ENCODE measurements at places on chromosomes 13 and 19.

DNA sequence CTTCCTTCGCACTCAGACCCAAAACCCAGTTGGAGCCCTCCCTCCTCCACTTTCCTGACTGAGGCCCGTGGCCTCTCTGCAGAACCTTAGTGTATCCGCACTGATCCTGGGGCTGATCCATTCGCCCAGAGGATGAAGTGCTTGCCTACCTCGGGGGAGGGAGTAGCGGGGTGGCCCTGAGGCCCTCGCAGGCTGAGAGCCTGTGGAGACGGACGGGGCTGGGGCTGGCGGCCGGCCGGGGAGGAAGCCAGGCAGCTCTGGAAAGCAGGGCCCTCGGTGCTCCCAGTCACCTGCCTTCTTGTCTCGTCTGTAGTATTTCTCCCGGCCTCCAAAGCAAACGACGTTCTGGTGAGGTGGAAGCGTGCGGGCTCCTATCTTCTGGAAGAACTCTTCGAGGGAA lies 1.3 kb downstream of the PROZ start:
- no peak for DNase-seq

DNA sequence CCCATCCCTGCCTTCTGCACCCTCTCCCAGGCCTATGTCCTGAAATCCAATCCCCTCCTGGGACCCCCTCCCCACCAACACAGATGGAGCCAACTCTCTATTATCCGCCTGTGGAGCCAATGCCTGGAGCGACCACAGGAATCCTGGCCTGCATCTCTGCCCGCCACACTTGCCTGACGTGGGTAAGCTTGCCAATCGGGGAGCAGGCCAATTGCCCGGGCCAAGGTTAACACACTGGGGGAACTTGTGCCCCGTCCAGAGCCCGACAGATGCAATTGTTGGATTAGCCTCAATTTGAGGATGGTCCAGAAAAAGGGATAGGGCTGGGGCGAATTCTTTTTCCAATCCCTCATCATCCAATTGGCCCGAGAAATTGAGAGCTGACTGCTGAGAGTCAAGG lies 5.9 kb downstream of the WIZ start:
- DNase-seq: no peak

GRCh38 chr13:98839856-98840769 lies 87.6 kb upstream of the SLC15A1 start:
- peak; percentile 52 for DNase-seq

DNA sequence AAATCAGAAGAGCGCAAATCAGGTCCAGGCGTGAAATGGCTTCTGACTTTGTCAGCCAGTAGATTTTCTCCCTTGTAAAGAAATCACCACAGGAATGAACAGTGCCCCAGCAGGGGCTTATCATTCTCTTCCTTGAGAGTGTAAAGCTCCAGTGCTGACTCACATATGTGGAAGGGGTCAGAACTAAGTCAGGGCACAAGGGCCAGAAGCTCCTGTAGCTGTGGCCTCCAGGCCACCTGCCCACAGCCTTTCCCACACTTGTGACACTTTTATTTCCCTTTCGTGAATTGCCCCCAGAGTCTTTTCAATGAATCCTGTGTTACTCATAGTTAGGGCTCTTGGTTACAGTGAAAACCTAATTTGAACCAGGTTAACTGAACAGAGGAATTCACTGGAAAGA lies 99.6 kb downstream of the SUCLA2 start:
- DNase-seq: no peak

DNA sequence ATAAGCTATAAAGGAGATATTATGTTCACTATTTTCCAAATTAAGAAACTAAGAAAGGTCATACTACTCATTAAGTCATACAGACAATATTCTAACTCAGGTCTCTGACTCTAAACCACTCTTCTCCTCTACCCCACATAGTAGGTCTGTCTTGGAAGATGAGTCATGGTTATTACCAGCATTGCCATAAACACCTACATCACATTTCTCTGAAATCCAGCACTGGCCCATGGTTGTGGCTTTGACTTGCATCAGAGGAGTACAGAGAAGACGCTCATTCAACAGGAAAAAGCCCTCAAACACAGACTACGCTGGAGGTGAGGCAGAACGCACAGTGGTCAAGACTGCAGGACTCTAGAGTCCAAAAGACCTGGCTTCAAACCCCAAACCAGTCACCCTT lies 476.8 kb downstream of the COG6 start:
- no peak for DNase-seq

DNA sequence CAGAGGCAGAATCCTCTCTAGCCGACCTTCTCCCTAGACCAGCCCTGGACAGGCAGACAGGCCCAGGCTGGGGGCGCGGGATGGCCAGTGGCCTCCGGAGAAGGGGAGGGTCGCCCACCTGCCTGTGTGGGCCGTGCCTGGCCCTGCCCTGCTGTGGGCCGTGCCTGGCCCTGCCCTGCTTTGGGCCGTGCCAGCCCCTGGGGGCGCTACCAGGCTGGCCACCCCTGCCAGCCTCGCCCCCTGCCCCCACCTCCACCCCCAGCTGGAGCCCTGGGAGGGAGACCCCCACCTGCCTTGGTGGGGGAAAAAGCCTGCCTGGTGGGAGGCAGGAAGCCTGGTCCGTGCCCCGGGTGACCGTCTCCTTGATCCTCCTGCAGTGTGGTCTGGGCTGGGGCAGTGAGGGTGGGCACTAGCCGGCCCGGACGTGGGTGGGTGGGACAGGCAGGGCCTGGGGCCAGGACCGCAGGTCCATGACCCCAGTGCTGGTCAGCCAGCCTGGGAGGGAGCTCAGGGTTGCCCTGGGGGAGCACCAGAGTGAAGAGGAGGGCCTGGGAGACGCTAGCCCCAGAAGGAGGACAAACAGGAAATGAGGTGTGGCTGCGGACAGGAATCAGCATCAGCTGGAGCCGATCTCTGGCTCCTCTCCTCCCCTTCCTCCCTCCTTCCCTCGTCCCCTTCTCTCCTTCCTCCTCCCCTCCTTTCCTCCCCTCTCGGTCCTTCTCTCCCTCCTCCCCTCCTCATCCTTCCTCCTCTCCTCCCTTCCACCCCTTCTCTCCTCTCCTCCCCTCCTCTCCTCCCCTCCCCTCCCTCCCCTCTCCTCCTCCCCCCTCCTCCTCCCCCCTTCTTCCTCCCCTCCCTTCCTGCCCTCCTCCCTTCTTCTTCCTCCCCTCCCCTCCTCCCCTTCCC lies 5.1 kb upstream of the MKNK2 start:
- DNase-seq: no peak

- peak; percentile 28 for DNase-seq
Observed at GRCh38 chr19:12090807-12091206, 26.3 kb downstream of the ZNF844 start.

GRCh38 chr19:58519087-58519354 lies 589 bp downstream of the ZBTB45 start:
- peak; percentile 72 for DNase-seq

GRCh38 chr13:95180513-95181245 lies 120.6 kb downstream of the ABCC4 start:
- no peak for DNase-seq

DNA sequence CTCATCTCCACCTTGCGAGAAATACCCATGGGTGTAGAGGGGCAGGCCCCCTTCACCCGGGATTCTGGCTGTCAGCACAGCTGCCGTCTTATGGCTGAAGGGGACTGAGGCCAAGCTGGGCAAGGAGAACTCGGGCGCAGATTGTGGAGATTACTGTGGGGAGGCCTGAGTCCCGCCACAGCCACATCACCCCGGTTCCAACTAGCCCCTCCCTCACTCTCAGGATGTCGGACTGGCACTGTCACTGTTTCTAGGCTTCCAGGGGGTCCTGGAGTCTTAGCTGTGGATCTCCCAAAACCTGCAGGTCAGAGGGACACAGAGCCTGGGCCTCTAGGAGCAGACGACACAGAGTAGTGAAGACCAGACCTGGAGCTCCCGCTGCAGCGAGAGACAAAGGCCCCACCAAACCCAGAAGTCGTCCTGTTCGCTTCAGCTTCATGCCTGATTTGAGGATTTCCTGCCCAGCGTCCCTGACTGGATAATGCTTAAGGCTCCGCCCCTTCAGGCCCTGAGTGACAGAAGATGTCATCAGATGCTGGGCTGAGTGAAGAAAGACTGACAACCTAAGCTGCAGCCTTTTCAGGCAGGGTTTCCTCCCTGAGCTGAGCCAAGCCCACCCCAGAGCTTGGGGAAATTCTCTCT lies 55.8 kb downstream of the ZNF93 start:
- DNase-seq: no peak

DNA sequence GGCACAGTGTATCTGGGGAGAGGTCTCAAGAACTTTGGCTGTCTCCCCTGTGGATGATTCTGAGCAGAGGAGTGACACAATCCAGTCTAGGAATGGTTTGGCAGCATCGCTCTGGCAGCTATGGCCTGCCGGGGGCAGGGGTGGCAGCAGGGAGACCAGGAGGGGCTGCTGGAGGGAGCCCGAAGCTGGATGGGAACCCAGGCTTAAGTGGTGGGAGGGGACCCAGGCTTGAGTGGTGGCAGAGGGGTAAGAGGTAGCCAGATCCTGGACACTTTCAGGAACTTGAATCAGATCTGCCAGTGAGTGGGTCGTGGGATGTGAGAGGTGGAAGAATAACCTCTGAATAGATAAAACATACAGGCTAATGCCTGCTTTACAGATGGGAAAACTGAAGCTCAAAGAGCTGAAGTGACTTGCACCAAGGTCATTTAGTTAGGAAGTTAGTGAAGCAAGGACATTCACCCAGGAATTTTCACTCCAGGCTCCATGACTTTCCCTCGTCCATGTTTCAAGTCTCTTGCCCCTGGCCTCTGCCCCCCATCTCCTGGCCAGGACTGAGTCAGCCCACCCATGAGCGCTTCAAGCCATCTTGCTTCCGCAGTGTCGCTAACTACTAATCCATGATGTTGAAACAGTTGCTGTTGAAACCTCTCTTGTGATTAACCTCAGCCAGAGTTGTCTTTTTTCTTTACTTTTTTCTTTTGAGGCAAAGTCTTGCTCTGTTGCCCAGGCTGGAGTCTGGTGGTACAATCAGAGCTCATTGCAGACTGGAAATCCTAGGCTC lies 29.9 kb upstream of the C1QTNF9 start:
- DNase-seq: no peak

DNA sequence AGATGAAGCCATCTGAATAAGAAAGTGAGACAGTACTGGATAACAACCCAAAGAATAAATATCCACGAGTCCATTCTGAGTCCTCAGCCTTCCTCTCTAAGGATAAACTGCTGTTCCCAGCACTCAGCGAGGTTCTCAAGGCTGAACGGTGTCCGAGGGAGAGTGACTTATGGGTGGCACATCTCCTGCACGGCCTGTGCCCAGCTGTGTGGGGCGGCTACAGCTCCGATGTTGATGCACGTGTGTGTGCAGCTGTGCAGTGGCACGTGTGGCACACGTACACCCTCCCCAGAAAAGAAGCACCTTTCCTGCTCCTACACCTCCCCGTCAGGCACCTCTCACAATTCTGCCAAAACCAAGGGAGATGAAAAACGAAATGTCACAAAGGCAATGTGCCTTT lies 45.0 kb downstream of the RAB20 start:
- DNase-seq: no peak

DNA sequence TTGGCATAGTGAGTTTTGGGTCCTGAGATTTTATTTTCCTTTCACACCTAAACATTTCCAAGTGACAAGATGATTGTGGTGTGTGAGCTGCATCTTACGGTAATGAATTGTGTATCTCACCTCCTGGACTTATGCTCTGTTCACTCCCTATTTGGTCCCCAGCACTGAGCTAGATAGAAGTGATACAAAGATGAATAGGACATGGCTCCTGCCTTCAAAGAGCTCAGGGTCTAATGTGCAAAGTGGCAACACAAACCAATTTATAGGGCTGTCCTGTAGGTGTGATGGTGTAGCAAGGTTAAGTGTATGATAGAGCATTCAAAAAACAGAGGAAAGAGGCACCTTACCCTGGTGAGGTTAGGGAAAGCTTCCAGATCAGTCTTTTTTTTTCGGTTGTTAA lies 17.6 kb upstream of the TNFRSF19 start:
- DNase-seq: no peak

GRCh38 chr13:89214185-89214584 lies 1543.0 kb downstream of the SLITRK5 start:
- DNase-seq: no peak

- DNase-seq: no peak
Observed at GRCh38 chr19:40646743-40647254, 43.7 kb downstream of the NUMBL start.

DNA sequence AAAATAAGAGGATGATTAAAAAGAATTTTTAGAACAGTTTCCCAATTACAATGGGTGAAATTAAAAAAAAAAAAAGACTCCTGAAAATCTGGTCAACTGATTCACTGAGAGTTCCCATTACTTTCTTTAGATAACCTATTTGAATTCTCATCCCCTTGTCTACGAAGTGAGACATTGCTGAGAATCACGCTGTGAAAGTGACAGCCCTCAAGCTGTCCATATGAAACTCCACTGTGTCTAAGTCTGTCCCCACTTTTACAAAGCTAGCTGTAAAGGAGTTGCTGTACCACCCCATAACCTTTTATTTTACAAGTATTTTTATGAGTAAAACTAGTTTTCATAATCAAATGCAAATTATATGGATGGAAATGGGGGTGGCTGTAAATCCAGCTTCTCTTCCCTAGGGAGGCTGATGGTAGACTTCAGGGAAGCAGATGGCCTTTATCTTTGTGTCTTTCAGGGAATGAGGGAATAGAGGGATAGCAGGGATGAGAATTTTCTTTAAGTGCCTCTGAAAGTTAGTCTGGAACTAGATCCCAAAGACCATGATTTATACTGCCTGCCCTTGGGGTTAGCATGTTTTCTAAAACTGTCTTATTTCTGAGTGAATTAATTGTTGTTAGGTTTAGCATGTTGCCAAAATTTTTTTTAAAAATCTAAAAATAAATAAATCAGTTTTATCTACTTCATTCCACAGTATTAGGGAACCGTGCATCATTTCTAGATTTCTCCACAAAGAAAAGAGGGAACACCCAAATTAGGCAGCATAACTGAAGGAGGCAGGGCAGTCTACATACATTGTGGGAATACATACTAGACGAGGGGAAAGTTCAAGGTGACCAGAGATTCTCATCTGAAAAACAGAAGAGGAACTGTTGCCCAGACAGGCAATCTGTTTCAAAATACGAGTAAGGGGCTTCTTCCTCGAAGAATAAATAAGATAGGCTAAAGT lies 1219.1 kb downstream of the UQCRFS1 start:
- DNase-seq: no peak

GRCh38 chr19:5914946-5915781 lies 1.1 kb downstream of the CAPS start:
- DNase-seq: no peak

DNA sequence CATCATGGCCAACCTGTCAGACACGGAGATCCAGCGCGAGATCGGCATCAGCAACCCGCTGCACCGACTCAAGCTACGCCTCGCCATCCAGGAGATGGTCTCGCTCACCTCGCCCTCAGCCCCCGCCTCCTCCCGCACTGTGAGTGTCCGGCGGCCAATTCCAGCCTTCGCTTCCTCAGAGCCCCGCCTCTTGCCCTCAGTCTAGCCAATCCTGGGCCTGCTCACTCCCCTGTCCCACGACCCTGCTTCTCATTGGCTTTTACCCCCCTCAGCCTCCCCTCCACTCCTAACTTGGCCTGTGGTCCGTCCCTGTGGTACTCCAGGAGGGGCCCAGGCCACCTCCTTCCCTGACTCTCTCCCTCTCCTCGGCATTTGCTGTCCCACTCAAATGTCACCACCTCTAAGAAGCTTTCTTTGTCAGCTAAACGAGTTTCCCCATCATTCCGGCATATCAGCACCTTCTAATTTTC lies 12.3 kb downstream of the HRC start:
- DNase-seq: peak; percentile 82

- DNase-seq: no peak
Observed at GRCh38 chr19:3625996-3626472, 556 bp downstream of the CACTIN start.
